ENCODE measurements at places on chromosomes 1 and 21.
A peak's percentile ranks its signal among the peaks of the same experiment; 100 is the strongest.

DNA sequence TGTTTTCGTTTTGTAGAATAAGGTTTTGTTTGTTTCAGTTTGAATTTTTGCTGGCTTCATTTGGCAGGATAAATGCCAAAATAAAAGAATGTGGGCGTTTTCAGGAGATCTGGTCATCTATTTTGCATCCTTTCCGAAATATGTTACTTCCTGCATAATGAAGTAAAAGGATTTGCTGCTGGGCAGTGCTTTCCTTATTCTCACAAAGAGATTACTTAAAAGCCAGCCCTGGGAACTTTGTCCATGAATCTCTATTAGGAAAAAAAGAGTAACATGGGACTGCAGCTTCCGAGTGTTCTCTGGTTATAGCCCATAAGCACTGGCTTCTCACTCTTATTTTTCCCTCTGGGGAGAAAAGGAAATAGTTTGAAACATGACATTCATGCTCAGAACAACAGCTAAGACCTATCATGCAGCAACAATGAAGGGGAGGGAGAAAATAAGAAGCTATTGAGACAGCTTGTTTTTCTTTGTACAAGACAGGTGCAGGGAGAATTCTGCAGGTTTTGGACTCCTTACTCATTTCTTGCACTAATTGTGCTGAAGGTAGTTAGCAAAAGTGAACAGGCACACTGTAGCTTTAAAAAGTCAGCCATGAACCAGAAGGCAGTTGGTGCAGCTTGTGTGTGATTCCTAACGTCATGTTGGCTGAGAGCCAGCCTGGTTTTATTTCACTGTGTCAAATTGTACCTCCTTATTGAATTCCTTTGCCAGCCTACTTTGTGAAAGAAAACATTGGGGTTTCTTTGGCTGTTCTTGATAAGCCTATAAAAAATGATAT, at the start of gene SAMD13:
Gene SAMD13 (plus strand): TSS at position 705 of the 781 bp plus-strand sequence. CDS start 1,527 bp downstream, outside the sequence.
- DNase-seq, result peak; percentile 1

GRCh38 chr1:47351305-47351704, 17.7 kb downstream of the CMPK1 start:
- DNase-seq, result no peak

DNA sequence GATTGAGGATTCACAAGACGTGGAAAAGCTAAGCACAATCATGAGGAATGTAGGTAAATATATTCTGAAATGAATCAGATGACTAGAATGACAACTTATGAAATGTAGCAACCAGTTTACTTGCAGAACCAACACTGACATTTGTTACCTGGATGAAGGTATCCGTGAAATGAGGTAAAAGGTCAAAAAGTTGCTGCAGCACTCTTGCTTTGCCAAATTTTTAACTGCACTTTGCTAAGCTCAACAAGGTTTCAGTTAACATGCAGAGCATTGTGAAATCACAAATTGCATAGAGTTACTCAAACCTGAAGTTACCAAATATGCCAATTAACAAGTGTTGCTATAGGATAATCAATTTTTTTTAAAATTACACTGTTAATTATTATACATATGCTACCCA, 1280.1 kb downstream of the KCNT2 start:
- DNase-seq, result no peak

GRCh38 chr1:180365039-180365438, 135.0 kb downstream of the LHX4 start:
- DNase-seq, result no peak

- no peak for DNase-seq
These were observed 180.2 kb upstream of the MAP1LC3C start for GRCh38 chr1:242178924-242179708.

- DNase-seq, result no peak
These were observed 21.2 kb upstream of the MYOCOS start for GRCh38 chr1:171600862-171601261.

DNA sequence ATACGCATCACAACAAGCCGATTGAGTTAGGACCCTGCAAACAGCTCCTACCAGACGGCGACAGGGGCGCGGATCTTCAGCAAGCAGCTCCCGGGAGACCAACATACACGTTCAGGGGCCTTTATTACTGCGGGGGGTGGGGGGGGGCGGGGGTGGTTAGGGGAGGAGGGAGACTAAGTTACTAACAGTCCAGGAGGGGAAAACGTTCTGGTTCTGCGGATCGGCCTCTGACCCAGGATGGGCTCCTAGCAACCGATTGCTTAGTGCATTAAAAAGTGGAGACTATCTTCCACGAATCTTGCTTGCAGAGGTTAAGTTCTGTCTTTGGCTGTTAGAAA, 162.0 kb downstream of the RUNX1 start:
- no peak for DNase-seq

GRCh38 chr1:56189946-56190805, 389.2 kb downstream of the PLPP3 start:
- no peak for DNase-seq

Measured in stimulated activated CD8-positive, alpha-beta memory T cell treated with anti-CD3 and anti-CD28 coated beads, Interleukin-7, amount 100 ng/mL, for 4 hours (primary cell).